ENCODE measurements at places on chromosomes 6 and 20.
A peak's percentile ranks its signal among the peaks of the same experiment; 100 is the strongest.

DNA sequence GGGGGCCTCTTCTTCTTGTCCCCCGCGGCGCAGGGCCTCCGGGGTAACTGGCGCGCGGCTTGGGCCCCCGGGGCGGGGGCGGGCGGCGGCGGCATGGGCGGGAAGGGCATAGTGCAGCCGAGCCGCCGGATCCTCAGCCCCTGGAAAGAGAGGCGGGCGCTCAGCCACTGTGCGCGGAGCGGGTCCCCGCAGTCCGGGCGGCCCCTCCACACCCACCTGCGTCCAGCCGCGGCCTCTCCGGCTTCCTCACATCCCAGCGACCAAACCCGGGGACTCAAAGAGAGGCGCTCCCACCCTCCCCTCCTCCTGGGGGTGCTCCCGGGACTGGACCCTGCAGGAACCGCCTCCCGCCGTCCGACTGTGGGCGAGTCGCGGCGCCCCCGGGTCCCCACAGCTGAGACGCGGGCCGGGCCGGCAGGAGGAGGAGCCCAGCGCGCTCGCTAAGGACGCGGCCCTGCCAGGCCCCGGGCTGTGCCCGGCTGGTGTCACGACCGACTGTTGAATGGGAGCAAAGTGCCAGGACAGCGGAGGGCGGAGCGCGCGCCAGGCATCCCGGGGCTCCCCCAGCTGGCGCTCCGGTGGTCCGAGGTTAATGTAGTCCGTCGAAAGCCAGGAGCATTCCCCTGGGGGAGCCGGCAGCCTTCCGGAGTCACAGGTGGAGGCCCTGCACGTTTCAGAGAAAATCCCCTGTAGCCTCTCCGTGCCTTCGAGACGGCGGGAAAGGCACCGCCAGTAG is at the start of gene PRR18:
Gene PRR18 (minus strand): TSS at position 360 of the 736 bp plus-strand sequence. CDS start 250 bp downstream, at position 110.
- DNase-seq: no peak

DNA sequence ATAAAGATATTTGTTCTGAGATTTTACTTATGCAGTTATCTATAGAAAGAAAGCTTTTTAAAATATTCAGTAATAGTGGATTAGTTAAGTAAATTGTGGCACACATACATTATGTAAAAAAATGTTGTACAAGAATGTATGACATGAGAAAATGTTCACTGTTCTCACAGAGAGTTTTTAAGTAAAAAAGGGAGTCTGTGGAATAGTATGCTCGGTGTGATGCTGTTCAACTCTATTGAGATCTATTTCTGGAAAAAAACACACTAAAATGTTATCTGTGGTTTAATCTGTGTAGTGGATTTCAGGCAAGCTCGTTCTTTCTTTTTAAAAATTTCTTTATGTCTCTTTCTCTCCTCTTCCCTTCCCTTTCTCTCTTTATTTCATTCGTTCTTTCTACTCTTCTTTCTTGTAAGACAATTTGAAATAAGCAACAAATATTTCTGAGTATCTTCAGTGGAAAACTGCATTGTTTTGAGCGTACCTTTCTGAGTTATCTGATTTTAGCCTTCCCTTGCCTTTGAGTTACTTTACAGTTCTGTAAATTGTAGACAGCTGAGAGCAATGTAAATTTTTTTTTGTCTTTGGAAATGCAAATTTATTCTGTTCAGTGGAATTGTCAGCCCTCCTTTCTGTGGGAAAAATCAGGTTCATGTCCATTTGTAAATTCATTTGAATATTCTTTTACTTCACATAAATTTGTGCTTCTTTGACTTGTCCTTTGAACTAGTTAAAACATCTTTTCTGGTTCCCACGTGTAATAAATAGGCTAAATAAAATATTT is 229.0 kb upstream of the NOX3 start:
- DNase-seq: no peak

DNA sequence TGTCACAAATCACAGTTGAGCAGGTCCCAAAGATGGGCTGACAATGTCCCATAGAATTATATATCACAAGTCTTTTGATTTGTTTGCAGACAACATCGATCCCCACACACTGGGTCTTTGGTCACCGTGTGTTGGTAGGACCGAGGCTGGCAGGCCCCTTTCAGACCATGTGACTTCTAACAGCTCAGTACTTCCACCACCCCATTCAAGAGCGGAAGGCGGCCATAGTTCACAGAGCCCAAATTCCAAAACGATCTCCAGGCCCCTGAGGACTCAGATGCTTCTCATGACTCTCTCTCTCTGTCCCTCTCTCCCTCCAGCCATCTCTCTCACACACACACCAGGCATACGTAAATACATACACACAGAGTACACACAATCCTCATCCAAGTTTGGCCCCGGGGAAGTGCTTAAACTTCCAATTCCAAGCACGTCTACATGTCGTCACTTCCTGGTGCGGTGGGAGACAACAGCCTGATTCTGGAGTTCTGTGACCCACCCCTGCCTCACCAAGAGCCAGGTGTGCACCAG is 155.9 kb upstream of the INSM1 start:
- no peak for DNase-seq

DNA sequence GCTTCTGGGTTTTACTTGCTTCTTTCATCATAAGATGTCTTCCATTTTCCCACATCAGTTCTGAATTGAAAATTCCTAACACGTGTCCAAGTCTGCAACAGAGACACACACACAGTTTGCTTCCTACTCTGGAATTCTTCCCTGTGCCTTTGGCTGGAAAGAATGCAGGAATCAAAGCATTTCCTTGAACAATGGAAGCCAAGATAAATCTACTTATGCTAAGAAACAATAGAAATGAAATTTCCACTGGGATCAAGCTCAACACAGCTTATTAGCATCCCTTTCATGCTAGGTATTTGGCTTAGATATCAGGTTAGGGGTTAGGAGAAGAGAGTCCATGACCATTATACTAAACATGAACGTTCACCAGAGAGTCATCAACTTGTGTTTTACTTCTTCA is 101.1 kb upstream of the SCAF8 start:
- DNase-seq: no peak

GRCh38 chr6:42049948-42050296 is 402 bp upstream of the TAF8 start:
- DNase-seq: no peak

DNA sequence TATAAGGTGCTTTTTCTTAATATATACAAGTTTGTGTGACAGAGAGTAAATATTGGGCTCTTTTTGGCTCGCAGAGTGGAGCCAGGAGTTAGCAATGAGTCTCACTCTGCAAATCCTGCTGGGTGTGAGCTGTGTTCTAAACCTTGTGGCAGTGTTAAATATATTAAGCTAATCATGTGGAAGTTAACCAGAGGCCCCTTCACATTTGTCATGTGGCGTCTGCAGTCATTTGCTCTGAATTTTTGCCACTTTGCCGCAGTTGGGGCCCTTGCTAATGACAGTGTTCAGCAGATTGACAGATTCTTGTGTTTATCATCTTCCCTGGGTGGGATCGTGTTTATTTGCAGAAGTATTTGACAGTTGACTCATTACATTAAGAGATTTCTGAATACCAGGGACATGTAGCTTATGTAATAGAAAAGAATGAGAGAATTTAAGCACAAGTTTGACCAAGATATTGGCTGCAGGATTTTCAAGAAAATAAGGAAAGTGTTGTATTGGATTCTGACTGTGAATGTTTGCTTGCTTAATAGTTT is 37.9 kb downstream of the SPATA2 start:
- no peak for DNase-seq

DNA sequence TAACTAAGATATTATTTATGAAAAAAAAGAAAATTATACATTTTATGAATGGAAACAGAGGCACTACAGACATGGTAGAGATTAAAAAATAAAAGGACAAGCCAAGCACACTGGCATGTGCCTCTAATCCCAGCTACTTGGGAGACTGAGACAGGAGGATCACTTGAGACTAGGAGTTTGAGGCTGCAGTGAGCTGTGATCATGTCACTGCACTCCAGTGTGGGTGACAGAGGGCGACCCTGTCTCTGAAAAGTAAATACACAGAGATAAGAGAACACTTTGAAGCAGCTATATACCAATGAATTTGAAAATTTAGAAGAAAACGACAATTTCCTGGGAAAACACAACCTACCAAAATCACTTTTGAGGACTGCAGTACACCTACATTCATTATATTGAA is 47.4 kb upstream of the TFAP2C start:
- no peak for DNase-seq

DNA sequence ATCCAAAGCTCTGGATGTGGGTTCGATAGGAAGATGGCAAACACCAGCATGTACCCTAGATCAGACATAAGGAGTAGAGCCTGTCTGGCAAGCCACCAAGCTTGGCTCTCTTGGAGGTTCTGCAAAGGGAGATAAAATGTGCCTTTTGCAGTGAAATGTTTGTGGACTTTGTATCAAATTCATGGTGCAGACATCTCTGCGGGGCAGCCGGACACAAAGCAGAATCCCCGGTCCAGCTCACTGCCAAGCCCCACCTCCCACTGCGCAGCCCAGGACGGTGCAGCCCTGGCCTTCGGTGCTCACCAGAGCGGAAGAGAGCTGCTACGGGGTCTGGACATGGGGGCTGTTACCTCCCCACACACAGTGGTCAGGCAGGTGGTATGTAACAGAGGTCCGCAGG is 333.6 kb upstream of the JARID2 start:
- no peak for DNase-seq

GRCh38 chr6:20700375-20700774 is 166.1 kb downstream of the CDKAL1 start:
- no peak for DNase-seq

DNA sequence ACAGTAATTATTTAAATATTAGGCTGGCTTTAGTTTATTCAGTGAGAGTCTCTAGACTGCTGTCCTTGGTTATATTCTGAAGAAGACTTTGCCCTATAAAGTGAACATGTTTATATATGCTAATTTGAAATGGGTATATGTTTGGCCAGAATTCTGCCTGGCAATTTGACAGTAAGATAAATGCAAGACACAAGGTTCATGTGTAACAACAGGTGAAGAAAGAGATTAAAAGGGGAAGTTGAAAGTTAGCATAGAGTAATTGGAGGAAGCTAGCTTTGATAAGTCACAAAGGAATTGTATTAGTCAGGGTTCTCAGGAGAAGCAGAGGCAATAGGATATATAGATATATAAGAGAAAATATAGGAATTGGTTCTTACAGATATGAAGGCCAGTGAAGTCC is 191.4 kb downstream of the CENPW start:
- no peak for DNase-seq

DNA sequence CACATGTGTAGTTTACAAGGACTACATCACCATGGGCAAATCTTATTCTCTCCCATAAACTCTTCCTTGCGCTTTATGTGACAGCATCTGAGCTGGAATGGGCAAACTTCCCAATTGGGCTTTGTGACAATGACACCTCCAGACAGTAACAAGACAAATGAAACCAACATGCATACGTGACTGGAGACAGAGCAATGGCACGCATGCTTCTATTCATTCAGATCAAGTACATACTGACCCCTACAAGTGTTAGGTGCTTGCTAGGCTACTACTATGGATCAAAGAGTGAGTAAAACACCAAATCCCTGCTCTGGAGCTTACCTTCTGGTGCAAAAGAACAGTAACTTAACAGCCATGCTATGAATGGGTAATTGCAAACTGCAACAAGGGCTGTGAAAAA is 394.9 kb downstream of the BTBD9 start:
- DNase-seq: no peak

- DNase-seq: no peak
Observed at GRCh38 chr6:77786935-77787629, 134.2 kb downstream of the MEI4 start.

- no peak for DNase-seq
Observed at GRCh38 chr6:24797596-24798216, 1.0 kb downstream of the ARMH2 start.

DNA sequence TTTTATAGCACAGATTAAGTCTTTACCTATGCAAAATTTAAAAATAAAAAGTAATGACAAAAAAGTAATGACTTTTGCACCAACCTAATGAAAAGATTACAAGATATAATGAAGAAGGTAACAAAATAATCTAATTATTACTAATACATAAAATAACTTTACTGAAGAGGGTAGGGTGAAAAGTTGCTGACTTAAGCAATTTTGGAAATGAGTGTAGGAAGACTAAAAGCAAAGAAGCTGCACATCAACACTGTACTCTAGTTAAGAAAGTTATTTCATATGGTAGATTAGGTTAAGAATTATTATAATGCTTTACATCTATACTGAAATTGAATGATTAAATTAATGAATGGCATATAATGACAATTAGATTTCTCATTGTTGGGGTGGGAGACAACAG is 76.8 kb downstream of the MANEA start:
- no peak for DNase-seq

- DNase-seq: no peak
Observed at GRCh38 chr6:161168281-161168891, 105.5 kb downstream of the AGPAT4 start.

- no peak for DNase-seq
Observed at GRCh38 chr6:148269386-148269785, 73.3 kb upstream of the SASH1 start.

- no peak for DNase-seq
Observed at GRCh38 chr6:64949257-64949656, 757.8 kb downstream of the EYS start.

DNA sequence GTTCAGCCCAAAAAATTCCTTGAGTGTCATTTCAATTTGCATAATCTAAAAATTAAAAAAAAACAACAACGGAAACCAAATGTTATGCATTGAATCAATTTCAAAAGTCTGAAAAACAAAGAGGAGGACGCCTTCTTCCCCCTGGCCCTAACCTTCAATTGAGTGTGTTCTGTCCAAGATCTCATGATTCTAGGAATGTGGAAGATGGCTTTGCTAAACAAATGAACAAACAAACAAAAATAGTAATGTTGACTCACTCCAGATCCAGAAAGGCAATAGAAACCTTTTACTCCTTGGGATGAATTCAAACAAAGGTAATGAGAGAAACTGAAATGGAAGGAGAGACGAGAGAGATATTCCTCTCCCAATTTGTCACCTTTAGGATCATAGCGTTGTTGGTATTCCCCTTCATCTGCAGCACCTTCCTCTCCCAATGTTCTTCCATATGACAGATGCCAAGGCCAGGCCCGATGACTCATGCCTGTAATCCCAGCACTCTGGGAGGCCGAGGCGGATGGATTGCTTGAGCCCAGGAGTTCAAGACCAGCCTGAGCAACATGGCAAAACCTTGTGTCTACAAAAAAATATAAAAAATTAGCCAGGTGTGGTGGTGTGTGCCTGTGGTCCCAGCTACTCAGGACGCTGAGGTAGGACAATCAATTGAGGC is 109.2 kb upstream of the ADGRF1 start:
- no peak for DNase-seq

GRCh38 chr6:165231177-165231576 is 78.2 kb downstream of the C6orf118 start:
- no peak for DNase-seq

DNA sequence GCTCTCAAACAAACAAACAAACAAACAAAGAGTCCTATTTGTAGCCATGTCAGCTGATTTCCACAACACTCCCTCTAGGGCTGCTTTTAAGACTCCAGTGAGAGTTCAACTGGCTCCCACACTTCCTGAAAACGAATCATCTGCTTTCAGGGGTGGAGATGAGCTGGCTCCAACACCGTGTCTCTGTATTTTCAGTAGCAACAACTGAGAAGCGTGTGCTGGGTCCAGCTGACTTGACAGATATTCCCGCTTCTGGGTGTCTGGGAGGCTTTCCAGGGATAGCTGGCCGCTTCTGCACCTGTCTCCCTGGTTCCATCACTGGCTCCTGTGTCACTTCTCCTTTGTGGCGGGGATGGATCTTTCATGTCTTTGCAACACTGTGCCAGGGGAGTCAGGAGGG is 272.5 kb upstream of the SOX4 start:
- no peak for DNase-seq

- DNase-seq: no peak
Observed at GRCh38 chr6:150899231-150899630, 33.7 kb downstream of the MTHFD1L start.

GRCh38 chr6:26233649-26234420 is 131.2 kb upstream of the BTN3A2 start:
- DNase-seq: peak; percentile 85

GRCh38 chr6:147699637-147700036 is 191.1 kb downstream of the SAMD5 start:
- DNase-seq: no peak
